ENCODE measurements at places on chromosomes 7 and 10. TPM values are rescaled to one million over a fixed set of nuclear protein-coding genes. Genes with fewer than 3 reads are reported as not detected.

DNA sequence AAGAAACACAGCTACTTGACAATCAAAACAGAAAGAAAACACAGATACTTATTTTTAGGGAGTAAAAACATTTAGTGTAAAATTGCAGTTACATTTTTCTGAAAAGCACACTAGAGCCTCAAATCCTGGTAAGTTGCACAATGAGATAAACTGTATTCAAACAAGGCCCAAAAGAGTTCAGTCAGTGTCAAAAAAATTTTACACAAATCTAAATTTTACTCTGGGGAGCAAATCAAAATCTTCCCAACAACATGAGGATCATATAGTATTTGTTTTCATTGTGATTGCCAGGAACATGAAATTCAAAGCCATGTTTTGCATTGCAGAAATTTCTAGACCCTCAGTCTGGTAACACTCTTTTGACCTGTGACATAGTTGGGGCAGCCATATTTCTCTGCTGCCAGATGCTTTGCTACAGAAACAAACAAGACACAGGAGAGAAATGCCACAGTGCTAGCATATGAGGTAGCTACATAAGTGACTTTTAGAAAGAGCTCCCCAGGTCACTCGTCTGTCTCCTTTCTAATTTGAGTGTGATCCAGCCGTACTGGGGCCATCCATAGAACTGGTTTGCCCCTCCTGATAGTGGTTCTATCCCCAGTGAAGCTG, 49.6 kb downstream of the PDE1C start:
- no peak for DNase-seq

- DNase-seq = no peak
These were observed 11.2 kb upstream of the OR2A5 start for GRCh38 chr7:144037414-144038035.

DNA sequence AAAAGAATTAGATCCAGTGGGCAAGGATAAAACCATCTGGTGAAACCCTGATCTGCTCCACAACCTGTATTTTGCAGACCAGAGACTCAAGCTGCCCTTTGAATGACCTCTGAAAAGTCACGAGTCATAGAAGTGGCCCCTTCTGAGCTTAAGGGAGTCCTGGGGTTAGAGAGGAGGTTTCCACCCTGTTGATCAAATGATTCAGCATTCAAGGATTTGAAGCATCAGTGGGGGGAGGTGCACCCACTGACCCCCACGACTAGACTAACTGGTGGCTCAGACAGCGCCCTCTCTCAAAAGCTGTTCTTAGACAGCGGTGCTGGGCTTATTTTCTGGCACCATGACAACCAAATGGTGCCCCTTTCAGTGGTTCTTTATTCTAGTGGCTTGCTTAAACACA, 44.3 kb downstream of the PLCE1 start:
- DNase-seq = no peak

- no peak for DNase-seq
These were observed at the start of gene CTBP2 for GRCh38 chr10:125159932-125160855. CTBP2 (minus strand) TSS chr10:125160563.

DNA sequence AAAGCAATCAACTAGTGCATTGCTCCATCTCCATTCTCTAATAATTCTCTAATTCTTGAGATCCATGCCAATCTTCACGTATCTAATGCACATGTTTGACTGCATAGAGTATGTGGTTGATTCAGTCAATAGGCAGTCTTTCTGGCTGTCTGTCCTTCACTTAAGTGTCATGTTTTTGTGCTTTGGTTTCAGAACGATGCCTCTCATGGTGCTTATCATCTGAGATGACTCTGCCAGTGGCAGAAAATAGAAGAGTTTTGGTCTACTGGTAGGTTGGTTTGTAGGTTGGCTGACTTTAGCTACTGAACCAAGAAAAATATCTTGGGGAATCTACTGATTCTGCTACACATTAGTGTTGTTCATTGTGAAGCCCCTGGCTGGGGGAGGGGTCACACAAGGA, 364.2 kb downstream of the SFMBT2 start:
- DNase-seq = no peak

DNA sequence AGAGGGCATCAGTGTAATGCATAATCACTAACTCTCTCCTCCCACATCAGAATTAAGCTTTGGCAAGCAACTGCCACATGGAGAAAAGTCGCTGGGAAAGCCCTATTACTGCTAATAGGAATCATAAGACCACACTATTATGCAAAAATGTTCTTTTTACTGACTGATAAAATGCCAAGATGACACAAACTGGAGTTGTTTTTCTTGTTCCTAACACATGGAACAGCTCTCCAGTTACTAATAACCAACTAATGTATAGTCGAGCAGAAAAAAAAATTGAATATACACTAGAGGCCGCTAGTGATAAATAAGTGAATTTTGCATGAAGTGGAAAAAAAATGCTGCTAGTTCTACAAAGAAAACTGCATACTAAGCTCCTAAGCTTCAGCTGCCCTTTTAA, 165.6 kb downstream of the TPK1 start:
- no peak for DNase-seq

DNA sequence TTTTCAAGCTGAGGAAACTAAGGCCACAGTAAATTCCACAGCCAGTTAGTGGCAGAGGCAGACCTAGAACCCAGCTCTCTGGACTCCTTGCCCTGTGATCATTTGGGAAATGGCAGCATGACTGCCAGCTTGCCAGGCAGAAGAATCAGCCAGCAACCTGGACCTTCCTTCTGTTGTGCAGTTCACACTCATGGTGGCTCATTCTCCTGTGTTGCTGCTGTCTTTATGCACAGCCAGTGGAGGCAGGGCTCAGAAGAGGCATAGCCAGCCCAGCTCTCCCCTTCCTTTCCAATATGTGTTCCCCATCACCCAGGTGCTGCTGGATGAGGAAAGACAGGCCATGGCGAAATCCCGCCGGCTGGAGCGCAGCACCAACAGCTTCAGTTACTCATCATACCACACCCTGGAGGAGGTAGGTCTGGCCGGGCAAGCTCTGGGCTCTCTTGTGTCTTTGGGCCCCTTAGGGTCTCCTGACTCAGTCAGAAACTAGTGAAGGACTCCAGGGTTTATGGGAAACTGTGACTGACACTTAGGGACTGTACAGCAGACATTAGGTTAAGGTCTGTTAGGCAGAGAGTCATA, 14.8 kb downstream of the CPA5 start:
- DNase-seq = no peak

DNA sequence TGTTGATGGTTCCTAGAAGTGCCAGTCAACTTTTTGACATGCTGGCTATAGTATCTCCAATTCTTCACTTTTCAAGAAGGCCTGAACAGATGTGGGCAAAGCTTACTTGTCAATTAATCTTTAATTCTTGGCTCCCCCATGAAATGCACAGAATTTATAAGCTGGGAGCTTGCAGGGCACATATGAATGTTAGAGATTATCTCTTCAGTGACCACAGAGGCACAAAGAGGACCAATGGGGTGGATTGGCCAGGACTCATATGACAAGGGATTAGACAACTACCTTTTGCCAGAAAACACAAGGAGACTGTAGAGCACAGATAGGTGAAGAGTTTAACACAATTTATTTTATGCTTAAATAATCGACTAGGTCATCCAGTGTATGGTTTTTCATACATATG, 121.7 kb upstream of the CCDC6 start:
- DNase-seq = no peak

- DNase-seq = peak; percentile 19
These were observed 293.6 kb downstream of the CSTF2T start for GRCh38 chr10:51405580-51406351.

- DNase-seq = no peak
These were observed 22.2 kb downstream of the MMS19 start for GRCh38 chr10:97475936-97476594.

- DNase-seq = no peak
These were observed 17.1 kb downstream of the ADCY1 start for GRCh38 chr7:45591101-45591906.

GRCh38 chr10:91689731-91690168, 56.9 kb upstream of the PPP1R3C start:
- no peak for DNase-seq

GRCh38 chr10:75987616-75988015, 556.2 kb downstream of the LRMDA start:
- DNase-seq = no peak

DNA sequence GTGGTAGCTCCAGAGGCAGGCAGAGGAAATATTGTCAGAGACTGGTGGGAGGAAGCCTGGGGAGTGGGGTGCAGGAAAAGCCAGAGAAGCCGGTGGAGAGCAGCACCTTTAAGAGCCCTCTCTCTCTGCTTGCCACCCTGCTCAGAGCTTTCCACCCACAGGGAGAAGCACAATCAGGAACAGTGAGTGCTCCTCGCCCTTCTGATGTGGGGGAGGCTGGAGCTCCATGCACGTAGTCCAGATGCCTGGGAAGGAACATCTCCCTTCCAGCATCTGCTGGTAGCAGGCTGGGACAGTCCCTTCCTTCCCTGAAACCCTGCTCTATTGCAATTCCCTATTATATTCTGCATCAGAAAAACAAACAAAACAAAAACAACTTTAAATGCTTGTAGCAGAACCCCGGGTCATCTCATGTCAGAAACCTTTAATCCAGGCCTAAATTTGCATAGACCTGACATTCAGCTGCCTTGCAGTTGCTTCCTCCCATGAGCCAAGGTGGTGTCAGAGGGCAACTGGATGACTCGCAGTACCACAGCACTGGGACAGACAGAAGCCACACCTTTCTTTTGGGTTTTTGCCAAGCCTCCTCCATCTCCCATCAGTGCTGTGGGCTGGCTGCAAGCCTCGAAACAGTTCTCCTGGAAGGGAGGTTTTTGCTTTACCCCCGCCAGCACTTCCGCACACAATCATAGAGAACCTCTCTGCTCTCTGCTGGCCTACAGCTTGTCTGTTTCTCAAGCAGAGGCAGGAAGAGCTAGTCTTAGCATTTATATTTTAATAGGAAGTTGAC, 13.1 kb downstream of the AVPI1 start:
- DNase-seq = no peak

GRCh38 chr7:83469076-83469475, 179.9 kb downstream of the SEMA3E start:
- DNase-seq = no peak

DNA sequence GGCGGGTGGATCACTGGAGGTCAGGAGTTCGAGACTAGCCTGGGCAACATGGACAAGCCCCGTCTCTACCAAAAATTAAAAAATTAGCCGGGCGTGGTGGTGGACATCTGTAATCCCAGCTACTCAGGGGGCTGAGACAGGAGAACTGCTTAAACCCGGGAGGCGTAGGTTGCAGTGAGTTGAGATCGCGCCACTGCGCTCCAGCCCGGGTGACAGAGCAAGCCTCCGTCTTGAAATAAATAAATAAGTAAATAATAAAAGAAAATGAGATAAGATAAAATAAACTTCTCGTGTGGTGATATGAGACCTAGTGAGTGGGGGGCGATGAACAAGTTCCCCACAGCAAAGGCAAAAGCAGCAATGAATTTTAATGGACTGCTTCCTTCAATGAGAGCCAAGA, 33.6 kb upstream of the LMTK2 start:
- DNase-seq = no peak

KIAA1549 gene
- total RNA-seq = 1.9 TPM

TUBB8 gene
- total RNA-seq = not detected

NUTM2E gene
- 0.07 TPM for total RNA-seq

C10orf90 gene
- total RNA-seq = not detected

LHFPL3 gene
- not detected for total RNA-seq

TSPAN13 gene
- 24.6 TPM for total RNA-seq

NRCAM gene
- total RNA-seq = 87.2 TPM

NPVF gene
- total RNA-seq = not detected

LIPK gene
- not detected for total RNA-seq

MRLN gene
- total RNA-seq = not detected

ANXA8L1 gene
- 0.04 TPM for total RNA-seq
